ENCODE measurements at places on chromosomes 11 and 22.

GRCh38 chr11:30919389-30920152 lies 333.4 kb upstream of the MPPED2 start:
- DNase-seq: no peak

- DNase-seq: no peak
Measured at GRCh38 chr11:8282631-8283030, 19.0 kb upstream of the LMO1 start.

- DNase-seq: no peak
Measured at GRCh38 chr11:116348226-116348625, 424.6 kb downstream of the BUD13 start.

- DNase-seq: no peak
Measured at GRCh38 chr11:75980031-75980430, 165.0 kb downstream of the UVRAG start.

DNA sequence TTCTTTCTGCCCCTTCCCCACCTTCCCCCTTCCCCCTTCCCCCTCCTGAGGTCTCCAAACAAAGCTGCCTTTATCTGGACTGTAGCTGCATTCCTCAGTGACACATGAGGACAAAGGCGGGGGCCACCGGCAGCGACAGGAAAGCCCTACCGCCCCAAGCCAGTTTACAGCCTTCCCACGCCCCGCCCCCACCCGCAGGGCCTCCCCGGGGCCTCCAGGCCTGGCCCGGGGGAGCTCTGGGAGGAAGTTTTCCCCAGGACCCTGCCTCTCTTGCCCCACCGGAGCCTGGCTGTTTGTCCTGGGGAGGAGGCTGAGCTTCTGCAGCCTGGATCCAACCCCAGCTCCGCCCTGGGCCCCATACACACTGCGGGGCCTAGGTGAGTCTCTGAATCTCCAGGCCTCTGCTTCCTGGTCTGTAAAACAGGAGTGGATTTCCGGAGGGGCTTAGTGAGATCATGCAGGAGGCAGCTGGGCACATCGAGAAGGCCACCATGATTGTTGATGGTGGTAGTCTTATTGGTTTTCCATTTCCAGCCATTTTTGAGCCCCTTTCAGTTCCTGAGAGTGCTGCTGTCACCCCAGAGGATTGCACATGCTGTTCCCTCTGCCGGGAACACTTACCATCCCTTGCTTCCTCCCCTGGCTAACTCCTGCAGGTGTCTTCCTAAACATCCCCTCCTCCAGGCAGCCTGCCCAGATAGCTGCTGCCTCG lies 130.7 kb downstream of the MN1 start:
- no peak for DNase-seq

DNA sequence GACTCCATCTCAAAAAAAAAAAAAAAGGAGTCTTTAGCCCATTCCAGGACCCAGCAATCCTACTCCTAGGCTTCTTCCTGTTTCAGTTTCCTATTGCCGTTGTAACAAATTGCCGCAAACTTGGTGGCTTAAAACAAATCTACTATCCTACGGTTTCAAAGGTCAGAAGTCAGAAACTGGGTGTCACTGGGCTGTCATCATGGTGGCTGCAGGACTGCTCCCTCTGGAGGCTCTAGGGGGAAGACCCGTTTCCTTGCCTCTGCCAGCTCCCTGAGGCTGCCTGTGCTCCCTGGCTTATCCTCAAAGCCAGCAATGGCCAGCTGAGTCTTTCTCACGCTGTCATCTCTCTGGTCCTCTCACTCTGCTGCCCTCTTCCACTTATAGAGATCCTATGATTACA lies 8.7 kb upstream of the DAGLA start:
- no peak for DNase-seq

DNA sequence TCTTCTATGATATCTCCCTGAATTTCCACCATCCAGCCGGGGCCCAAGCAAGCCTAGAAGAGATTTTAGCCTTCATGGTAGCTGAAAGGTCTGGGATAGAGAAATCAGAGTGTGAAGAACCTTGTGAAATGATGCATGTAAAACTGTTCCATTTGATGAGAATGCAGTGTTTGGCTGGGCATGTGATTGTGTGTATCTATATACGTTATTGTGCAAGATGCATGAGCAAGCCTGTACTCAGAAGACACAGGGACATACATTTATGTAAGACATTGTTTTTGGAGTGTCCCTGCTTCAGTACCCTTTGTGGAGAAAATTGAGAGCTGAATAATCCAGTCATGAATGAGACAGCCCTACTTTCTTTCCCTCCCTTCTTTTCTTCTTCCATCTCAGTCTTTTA lies 15.2 kb upstream of the OR52K2 start:
- no peak for DNase-seq

- peak; percentile 21 for DNase-seq
Measured at GRCh38 chr11:123430721-123431497, 840 bp downstream of the GRAMD1B start.

DNA sequence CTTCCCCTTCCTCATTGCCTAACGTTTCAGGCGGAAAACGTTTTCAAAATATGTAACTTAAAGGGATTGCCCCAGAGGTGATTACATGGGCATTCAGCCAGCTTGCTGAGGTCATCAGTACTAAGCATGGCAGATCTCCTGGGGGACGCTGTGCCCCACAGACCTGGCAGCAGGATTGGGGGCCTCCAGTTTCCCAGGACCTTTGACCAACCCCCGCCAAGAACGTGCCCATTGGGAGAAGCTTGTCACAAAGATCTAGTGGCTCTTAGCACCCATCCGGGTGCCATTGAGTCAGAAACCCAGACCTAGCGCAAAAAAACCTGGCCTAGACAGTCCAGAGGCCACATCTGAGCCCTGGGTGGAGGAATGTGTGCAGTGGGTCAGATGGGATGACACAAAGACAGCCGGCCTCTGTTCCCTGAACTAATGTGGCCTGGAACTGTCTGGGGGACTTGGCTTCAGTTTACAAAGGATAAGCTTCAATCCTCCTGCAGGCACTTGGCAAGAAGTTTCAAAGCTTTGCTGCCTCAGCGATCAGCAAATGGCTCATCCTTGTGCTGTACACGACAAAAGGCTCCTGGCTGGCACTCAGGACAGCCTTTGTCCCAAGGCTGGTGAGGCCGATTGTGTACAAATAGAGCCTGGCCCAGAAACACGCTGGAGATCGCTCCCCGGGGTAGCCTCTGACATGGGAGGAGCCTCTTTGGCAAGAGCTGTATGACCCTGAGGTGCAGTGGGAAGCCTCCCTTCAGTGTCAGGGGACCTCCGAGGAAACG lies 9.5 kb downstream of the C1QTNF6 start:
- no peak for DNase-seq

DNA sequence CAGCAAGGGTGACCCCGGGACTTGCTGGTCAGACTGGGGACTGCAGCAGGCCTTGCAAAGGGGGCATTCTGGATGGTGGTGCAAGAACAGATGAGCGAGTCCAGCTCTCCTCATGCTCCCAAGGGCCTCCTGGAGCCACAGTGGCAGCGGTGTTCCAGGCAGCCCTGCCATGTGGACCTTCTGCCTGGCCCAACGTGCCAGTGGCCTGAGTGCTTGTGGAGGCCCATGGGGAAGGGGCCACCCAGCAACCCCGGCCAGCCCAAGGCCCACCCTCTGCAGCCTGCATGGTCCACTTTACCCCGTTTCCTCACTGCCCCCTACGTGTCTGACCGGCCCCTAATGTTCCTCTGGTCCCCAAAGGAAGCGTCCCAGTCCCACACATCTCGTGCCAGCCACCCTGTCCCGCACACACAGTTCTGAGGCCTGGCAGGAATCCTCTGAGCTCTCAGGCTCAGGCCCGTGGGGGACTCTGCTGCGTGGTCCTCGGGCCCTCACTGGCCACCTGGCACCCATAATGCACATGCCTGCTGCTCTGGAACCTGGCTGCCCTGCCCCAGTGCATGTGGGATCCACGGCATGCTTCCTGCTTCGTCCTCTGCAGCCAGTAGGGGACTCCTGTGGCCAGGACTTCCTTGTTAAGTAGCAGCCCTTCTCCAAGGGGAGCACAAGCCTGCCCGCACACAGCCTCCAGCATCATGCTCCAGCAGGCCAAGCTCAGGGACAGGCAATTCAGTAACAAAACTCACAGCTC lies 85.5 kb downstream of the DGCR2 start:
- DNase-seq: no peak

DNA sequence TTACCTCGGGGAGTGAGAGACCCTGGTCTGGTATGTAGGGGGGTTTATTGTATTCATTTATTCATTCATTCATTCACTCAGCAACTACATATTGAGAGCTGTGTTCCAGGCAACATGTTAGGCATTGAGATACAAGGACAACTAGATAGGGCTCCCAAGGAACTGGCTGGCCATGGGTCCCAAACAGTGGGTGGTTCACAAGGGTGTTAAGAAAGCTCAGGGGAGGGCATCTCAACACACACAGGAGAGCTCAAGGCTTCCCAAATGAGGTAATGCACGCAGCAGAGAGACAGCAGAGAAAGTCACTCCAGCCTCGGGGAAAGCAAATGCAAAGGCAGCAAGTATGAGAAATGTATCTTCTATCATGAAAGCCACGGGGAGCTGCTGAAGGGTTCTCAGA lies 51.8 kb downstream of the BTG4 start:
- no peak for DNase-seq

GRCh38 chr11:19311308-19312030 lies 70.7 kb upstream of the E2F8 start:
- DNase-seq: no peak

DNA sequence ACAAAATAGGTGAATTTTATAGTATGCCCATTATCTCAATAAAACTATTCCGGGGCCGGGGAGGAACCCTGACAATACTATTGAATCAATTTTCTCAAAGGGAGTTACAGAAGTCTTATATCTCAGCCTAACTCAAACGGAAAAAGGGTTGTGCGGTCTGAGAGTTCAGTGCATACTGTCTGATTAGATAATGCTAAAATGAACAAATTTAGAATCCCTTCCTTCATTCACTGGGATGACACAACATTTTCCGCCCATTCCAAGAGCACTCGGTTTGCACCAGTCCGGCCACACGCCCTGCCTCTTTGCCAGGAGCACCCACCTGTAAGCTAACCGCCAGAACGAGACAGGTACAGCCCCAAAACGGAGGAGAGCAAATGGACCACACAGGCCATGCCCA lies 50.0 kb upstream of the NFRKB start:
- DNase-seq: no peak

- DNase-seq: no peak
Measured at GRCh38 chr22:37016134-37016910, 2.9 kb downstream of the TST start.

- DNase-seq: no peak
Measured at GRCh38 chr11:45683271-45684058, 18.0 kb upstream of the CHST1 start.

GRCh38 chr11:73325036-73325981 lies 17.2 kb downstream of the ARHGEF17 start:
- DNase-seq: no peak

DNA sequence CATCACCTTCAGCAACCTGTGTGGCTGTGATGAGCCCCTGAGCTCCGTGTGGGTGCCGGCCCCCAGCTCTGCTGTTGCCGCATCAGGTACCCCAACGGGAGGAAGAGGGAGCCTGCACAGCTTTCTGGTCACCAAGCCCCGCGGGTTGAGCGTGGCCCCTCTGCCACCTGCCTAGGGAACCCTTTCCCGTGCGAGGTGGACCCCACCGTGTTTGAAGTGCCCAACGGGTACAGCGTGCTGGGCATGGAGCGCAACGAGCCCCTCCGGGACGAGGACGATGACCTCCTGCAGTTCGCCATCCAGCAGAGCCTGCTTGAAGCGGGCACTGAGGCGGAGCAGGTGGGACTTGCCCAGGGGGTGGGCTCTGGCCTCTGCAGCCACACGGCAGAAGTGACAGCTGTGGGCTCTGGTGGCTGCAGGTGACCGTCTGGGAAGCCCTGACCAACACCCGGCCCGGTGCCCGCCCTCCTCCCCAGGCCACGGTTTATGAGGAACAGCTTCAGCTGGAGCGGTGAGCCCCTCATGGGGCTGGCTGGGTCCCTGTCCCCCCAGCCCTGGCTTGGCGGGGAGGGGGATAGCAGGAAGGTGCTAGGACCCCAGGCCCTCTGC lies 1.9 kb upstream of the SSH3 start:
- no peak for DNase-seq

DNA sequence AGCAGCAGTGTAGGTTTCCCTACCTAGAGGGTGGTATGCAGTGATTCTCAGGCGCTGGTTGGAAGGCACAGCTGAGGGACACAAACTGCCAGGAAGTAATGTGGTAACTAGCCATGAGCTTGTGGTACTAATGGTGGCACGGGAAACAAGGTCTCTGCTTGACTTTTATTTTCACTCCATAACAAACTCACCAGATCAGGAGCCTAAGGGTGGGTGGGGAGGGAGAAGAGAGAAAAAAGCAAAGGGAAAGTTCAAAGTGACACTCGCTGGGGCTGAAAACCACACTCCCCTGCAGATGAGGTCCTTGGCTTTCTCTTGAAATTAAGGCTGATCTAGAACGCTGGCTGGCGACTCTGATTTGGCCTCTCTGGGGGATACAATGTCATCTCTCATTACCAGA lies 22.0 kb downstream of the TRAF6 start:
- DNase-seq: no peak

- DNase-seq: peak; percentile 16
Measured at GRCh38 chr22:29689880-29690213, 30.0 kb upstream of the CABP7 start.

GRCh38 chr22:29478326-29479276 lies 1.4 kb upstream of the NEFH start:
- no peak for DNase-seq

GRCh38 chr11:108790501-108791299 lies 125.8 kb downstream of the DDX10 start:
- no peak for DNase-seq

- no peak for DNase-seq
Measured at GRCh38 chr22:30947816-30948454, 20.6 kb downstream of the MORC2 start.

GRCh38 chr11:134164490-134165370 lies 59.0 kb downstream of the NCAPD3 start:
- no peak for DNase-seq

DNA sequence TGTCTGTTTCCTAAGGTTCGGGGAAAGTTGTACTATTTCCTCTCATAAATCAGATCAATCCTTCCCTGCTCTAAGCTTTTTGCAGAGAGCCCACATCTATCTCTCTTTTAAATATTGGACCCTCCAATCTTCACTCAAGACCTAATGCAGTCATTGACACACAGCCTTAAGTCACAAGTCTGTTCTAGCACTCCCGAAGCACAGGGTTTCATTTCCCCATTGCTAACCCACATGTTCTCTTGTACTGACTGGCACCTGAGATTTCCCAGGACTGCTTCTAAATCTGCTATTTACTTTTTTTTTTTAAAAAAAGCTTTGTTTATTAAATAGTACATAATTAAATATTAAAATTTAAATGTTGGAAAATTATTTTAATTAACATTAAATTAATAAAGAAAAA lies 674.7 kb downstream of the TBC1D22A start:
- no peak for DNase-seq

- DNase-seq: no peak
Measured at GRCh38 chr11:65414776-65415498, 7.7 kb upstream of the NEAT1 start.

- no peak for DNase-seq
Measured at GRCh38 chr11:9568854-9569587, 4.4 kb upstream of the WEE1 start.
